Retina (tissue), 1 donor: ENCODE measurements at places on chromosomes 7 and 10.

- DNase-seq, result peak; percentile 81
These were observed 1.0 kb downstream of the PRR15 start for GRCh38 chr7:29564496-29565223.

DNA sequence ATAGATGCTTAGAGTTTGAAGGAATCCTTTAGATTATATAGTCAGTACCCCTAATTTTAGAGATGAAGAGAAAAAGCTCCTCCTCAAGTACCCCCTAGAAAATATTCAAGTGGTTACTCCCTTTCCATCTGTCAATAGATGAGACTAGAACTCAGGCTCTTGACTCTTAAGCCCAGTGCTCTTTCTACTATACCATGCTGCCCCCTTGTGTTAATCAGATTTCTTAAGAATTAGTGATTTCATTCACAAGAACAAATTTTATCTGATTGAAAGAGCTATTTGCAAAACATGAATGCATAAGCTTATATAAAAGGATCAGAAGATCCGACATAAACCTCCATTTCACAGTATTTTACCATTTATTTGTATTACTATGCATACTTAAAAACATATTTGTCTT lies 179.3 kb downstream of the TFEC start:
- DNase-seq, result no peak

GRCh38 chr7:23470330-23471105 lies at the start of gene IGF2BP3:
IGF2BP3 (minus strand) TSS chr7:23470491; CDS start chr7:23470110, 381 bp downstream.
- DNase-seq, result peak; percentile 94

DNA sequence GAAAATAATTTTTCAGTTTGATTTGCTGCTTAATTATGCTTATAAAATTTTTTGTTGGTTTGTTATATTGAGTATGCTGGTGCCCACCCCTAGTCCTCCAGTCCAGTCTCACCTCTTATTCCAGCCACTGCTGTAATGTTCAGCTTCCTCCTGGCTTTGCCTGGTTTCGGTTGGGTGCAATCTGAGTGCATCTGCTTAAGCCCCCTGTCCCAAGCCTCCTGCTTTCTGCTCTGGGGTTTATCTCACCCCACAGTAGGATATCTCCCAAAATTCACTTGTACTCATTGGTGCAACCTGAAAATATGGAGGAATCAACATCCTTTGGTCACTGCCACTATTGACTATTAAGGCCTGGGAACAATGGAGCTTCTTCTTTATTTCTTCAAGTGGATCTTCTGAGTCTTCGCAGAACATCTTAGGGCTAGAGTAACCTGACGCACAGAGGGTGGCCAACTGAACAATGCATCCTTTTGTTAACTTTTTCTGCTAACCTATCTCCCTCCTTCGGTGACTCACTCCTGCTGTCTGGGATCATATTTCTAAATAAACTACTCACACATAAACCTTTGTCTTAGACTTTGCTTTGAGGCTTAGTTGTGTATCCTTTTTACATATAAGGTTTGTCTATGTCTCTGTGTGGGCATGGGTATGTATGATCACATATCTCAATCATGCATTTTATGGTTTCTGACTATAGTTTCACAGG lies 19.1 kb upstream of the SOSTDC1 start:
- DNase-seq, result no peak

DNA sequence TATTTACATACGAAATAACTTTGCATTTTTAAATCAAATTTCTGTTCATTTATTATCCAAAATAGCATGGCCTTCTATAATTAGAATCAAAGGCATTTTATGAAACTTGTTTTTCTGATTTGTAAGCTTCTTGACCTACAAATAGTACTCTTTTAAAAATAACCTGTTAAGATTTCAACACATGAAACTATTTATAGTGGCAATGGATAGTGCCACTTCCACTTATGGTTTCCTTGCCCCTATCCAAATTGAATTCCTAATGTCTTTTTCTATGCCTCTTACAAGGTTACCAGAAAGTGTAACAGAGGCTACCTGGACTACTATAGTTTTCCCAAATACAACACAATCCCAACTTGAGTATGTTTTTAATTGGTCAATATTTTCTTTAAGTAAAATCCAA lies 263.5 kb downstream of the SEMA3D start:
- DNase-seq, result no peak

DNA sequence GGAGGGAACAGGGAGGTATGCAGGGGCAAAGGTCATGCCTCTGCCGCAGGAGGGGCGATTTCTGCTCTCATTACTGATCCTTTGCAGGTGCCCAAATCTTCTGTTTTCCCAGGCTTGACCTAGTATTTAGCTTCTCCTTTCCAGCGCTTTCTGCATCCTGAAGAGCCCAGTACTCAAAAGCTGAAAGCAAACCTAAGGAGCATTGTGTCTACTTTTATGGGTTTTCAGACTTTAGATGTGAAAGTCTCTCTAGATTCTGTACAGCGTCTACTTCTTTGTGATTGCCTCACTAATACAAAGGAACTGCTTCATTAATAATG lies 560 bp downstream of the GBF1 start:
- no peak for DNase-seq

GRCh38 chr10:7776777-7777176 lies 11.0 kb downstream of the KIN start:
- DNase-seq, result no peak
